EH (cell line): ENCODE measurements at places on chromosomes 3 and 15.

DNA sequence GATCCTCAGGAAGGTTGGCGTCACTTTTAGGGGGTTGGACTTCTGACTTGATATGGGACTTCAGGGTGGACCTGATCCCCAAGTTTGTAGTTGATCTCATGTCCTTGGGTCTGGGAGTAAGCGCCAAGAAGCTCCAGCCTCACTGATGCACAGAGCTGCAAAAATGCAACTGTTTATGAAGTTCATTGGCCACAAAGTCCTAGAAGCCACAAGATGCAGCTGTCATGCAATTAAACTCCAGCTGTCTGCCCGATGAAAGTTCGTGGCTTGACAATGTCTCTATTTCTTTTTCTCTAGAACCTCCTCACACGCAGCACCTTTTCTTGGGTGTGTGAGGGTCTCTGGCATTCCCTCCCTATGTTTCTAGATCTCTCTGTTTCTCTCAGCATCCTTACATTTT lies 9.2 kb upstream of the ACAN start:
- no peak for DNase-seq

DNA sequence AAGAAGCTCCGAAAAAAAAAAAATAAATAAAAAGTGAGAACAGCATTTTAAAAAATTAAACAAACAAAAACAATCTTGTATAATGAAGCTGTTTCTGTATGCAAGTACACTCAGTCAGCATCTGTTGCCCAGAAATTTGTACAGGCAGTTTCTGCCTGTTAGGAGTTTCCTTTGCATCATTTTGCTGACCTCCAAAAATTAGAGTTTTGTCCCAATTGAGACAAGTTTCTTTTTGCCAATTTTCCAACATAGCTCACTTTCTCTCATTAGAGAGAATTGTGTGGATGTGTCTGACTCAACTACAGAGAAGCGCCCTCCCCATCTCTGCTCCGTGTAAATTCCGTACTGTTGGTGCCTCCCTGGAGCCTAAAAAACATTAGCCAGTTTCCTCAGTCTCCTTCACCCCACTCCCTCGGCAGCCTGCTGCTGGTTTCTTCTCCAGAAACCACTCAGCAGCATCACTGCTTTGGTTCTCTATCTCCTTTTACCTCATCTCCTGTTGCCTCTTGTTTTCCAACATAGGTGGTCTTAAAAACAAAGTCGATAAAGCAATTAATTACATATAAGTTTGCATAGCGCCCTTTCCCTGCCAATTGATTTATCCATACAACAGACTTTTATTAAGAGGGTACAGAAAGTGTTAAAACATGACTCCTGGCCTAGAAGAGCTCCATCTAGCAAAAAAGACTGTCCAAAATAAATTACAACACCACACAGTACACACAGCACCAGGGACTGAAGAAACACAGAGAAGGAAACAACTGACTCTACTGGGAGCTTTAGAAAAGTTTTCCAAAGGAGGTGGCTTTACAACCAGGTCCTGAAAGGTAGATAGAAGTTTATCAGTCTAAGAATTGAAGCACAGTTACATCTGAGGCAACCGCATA lies 286.7 kb downstream of the SHOX2 start:
- no peak for DNase-seq

DNA sequence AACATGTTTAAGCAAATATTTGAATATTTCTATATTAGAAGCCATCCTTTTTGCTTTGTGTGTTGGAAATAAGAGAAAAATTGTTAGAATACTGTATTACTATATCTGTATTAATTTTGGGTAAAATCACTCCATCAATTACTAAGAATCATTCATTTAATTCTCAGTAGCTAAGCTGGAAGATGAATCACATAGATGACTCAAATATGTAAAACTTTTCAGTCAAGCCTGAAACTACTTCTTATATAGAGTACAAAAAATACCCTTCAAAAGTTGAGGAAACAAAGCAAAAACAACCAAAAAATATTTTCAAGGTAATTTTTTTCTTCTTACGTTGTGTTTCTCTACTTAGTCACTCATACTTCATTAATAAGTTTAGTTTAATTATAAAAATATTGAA lies 205.7 kb upstream of the ROBO1 start:
- no peak for DNase-seq

GRCh38 chr15:63277893-63278456 lies 570 bp downstream of the APH1B start:
- no peak for DNase-seq

DNA sequence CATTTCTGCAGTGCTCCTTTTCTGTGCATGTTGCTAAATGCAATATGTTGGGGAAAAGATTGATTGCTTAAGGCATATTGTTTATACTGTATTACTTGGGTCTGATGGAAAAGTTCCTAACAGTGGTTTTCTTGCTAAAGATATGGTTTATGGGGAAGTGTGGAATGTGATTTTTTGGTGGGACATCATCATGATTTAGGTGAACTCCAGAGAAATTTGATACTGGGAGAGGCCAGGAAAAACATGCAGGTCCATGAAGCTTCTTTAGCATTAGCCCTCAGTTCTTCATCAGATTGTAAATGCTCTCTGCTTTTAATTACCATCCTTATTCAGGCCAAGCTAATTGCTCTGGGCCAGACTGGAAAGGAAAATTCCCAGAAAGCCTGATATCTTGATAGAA lies 147.5 kb downstream of the LRTM1 start:
- peak; percentile 67 for DNase-seq

DNA sequence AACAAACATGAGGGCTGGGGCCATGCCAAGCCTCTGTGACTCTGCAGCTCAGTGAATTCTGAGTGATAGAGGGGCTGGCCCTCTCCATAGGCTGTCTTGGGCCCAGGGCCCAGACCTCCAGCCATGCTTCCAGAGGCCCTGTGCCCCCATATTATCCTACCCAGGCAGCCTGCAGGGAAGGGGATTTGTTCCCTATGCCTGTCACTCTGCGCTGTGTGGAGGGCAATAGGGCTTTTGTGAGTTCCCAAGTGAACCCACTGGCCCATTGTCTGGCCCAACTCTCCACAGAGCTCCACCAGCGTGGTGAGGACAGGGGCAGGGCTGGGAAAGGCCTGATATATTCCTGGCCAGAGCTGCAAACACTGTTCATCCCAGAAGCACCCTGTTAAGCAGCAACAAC lies 113.2 kb downstream of the EPHB1 start:
- no peak for DNase-seq

DNA sequence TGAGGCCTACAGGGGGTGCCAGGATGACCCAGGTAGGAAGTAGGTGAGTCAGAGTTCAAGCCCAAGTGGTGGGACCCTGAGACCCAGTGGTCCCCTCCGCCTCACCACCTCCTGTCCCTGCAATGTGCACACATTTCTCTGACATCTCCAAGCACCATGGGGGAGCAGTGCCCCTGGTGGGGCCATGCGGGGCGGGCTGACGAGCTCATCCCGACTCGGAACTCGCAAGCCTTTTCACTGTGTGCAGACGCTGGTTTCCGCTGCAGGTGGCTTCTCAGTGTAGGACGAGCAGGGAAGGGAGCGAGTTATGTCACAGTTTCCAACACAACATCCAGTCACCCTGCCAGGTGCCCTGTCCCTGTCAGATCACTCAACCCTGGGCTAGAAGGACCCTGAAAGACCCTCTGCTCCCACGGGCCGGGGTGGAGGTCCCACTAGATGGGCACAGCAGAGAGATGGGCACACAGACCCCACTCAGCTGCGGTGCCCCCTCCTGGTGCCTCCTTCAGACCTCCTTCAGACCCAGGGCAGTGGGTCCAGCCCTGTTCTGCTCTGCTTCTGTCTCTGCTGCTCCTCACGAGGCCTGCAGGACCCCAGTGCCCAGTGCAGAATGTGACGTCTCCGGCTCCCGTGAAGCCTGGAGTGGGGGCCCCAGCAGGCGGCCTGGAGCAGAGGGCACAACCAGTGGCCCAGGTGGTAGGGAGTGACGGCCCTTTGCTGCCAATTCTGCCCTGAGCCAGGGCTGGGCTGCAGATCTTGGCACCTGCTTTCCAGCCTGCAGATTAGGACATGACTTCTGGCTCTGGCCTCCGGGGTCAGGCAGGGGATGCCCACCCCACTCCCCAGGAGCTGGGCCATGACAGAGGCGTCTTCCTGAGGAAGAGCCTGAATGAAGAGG lies 102.0 kb upstream of the RPL32 start:
- DNase-seq, result no peak

GRCh38 chr3:129482721-129483120 lies 42.7 kb downstream of the IFT122 start:
- DNase-seq, result no peak

- DNase-seq, result peak; percentile 1
Observed at GRCh38 chr3:41075975-41076374, 123.3 kb upstream of the CTNNB1 start.

DNA sequence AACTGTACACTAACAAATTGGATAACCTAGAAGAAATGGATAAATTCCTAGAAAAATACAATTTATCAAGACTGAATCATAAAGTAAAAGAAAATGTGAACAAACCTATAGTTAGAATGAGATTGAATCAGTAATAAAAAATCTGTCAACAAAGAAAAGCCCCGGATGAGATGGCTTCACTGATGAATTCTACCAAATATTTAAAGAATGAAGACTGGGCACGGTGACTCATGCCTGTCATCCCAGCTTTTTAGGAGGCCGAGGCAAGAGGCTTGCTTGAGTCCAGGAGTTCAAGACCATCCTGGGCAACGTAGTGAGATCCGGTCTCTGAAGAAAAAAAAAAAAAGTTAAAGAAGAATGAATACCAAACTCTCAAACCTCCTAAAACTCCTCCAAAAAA lies 17.7 kb upstream of the AP4E1 start:
- DNase-seq, result peak; percentile 63

- no peak for DNase-seq
Observed at GRCh38 chr3:180563406-180563805, 38.6 kb upstream of the TTC14 start.

- DNase-seq, result no peak
Observed at GRCh38 chr3:68986496-68987208, 26.8 kb downstream of the EOGT start.

- DNase-seq, result peak; percentile 38
Observed at GRCh38 chr15:35827141-35827540, 281.2 kb upstream of the DPH6 start.

- peak; percentile 8 for DNase-seq
Observed at GRCh38 chr3:97896547-97896946, 74.7 kb downstream of the CRYBG3 start.

DNA sequence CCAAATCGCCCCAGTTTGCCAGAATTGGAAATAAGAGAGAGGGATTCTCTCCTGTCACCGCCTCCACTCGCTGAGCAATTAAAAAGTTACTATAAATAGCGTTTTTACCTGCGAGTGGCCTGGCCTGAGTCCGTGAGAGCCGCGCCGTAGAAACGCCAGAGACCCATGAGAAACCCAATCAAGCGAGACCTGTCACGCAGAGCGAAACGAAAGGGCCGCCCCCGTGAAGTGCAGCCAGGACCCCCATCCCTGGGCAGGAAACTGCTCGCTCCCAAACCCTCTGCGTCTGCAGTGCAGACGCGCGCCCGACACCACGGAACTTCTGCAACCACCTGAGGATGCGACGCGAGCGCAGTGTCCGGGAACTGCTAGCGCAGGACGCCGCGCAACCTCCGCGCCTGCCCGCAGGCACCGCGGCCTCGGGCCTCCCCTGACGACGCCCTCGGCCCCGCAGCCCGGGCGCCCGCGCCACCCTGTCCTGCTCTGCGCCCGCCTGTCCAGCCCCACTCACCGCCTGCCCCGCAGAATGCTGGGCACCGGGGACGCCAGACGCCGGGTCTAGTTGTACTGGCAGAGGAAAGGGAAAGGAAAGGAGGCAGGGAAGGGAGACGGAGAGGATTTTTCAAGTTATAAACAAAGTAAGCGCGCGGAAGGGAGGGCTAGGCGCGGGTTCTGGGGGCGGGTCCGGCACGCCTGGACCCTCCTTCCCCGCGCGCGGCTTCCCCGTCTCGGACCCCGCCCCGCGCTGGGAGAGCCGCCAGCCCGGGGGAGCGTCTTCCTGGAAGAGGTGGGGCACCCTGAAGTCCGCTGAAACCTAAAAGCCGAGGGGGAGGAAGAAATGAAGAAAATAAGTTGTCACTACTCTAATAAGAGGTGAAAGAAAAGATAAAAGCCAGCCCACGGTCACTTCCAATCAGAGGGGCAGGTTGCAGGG lies at the start of gene PLSCR4:
TSS of gene PLSCR4 (minus strand) at position 657 of the 934 bp plus-strand sequence. CDS start 29,034 bp downstream, outside the sequence.
- peak; percentile 75 for DNase-seq

DNA sequence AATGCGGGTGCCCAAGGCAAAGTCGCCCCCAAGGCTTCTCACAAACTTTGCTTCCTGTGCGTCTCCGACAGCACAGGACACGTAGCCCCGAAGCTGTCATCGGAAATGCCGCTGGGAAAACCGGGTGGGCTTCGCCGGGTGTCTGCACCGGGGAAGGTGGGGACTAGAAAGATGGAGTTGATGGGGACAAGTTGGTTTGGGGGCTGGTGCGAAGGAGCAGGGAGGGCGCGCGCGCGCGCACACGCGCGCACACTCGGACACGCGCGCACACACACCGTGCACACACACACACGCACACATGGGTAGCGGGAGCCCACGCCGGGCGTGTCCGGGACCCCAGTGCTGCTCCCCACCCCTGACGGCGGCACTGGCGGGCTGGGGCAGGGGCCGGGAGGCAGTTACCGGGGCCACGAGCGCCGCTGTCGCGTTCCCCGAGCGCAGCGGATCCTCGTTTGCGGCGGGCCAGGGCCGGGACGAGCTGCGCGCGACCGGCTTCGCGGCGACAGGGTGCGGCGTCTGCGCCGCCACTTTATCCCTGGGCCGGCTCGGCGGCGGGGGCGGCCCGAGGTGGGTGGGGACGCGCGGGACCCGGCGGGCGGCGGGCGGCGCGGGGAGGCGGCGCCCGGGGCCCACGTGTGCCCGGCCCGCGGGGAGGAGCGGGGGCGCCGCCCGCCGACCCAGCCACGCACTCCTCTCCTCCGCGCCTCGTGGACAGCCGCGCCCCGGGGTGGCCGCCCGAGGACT lies 539 bp upstream of the MGLL start:
- DNase-seq, result peak; percentile 50

- DNase-seq, result no peak
Observed at GRCh38 chr3:16392717-16393116, 120.8 kb downstream of the RFTN1 start.

GRCh38 chr3:134105876-134106556 lies 76.3 kb upstream of the SLCO2A1 start:
- no peak for DNase-seq
